Ascending aorta (tissue), 2 donors: ENCODE measurements at places on chromosomes 2 and 18. TPM values are rescaled to one million over a fixed set of nuclear protein-coding genes. Genes with fewer than 3 reads are reported as not detected.

Gene FZD7
- total RNA-seq, result 32.5 TPM

Gene ADCY3
- 140 TPM for total RNA-seq

DNA sequence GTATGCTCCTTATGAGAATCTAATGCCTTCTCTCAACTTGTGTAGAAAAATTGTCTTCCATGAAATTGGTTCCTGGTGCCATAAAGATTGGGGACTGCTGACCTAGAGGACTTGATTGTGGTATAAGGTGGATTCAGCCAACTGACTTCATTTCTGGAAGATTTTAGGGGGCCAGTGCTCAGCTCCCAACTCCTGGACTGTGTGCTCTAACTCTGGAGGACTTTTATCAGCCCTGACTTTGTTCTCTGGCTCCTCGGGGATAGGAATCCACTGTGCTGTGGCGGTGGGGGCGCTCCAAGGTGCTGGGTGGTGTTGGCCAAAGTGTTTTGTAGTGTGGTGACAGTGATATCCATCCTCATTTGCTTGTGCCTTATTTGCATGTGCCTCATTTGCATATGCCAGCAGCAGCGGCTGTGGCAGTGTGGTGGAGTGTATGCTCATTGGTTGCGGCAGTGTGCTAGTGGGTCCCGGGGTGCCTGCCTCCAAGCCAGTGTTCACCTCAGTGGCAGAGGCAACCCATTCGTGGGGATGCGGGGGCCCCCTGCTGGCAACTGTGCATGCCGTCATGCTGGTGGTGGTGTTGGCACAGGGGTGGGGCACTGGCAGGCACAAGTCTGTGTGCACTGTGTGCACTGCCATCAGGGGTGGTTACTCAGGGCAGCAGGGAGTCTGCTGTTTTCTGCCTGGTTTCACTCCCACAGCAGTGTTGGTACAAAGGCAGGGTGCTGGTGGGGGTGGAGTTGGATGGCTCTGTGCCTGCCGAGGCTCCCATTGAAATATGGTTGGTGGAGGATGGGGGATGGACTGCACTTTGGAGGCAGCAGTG, 19.6 kb downstream of the EHBP1 start:
- H3K36me3 ChIP-seq, result no peaks in the 10 kb centered on the region
- no peaks in the 10 kb centered on the region for H3K4me1 ChIP-seq

DNA sequence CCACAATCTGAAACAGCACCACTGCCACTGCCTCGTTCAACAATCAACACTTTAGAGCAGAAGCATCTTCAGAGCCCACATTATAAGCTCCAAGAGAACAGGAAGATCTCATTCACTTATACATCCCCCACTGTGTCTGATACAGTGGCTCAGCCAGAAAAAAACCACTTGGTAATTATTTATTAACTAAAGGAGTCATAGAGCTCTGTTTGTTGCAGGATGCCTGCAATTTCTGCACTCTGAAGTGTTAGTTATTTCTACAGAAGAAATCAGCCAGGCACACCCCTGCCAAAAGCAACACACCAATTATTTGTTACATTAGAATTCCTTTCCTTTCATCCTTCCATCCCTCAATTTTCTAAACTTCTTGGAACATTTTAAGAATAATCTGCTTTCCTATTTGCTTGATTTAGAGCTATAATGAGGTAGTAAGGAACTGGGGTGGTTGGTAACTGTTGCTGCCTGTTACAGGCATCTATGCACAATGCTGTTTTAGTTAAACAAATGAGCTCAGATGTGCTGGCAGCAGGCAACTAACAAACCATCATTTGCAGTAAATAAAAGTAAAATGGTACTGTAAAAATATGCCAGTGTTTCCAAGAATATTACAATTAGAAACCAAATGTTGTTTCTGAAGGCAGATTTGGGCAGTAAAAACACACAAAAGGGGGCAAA, 59.9 kb downstream of the DYM start:
- no peaks in the 10 kb centered on the region for H3K36me3 ChIP-seq
- no peak overlapping the region for H3K27ac ChIP-seq
- no peaks in the 10 kb centered on the region for H3K27me3 ChIP-seq
- peaks cover 7% of the 10 kb centered on the region for H3K4me1 ChIP-seq
- H3K4me3 ChIP-seq, result no peak overlapping the region

GRCh38 chr18:46346896-46347630, 242.9 kb downstream of the HAUS1 start:
- no peaks in the 10 kb centered on the region for H3K27me3 ChIP-seq
- DNase-seq, result no peak
- no peaks in the 10 kb centered on the region for H3K4me1 ChIP-seq
- H3K4me3 ChIP-seq, result no peak overlapping the region
- no peak overlapping the region for H3K27ac ChIP-seq

GRCh38 chr2:28452534-28453081, 43.3 kb upstream of the PLB1 start:
- no peak for DNase-seq
- H3K4me3 ChIP-seq, result no peak overlapping the region
- no peak overlapping the region for H3K27ac ChIP-seq
- H3K36me3 ChIP-seq, result no peaks in the 10 kb centered on the region
- H3K27me3 ChIP-seq, result no peaks in the 10 kb centered on the region

- H3K4me3 ChIP-seq, result no peak overlapping the region
- no peak overlapping the region for H3K27ac ChIP-seq
- no peaks in the 10 kb centered on the region for H3K4me1 ChIP-seq
These were observed 241.3 kb downstream of the LOXHD1 start for GRCh38 chr18:46415532-46416252.

DNA sequence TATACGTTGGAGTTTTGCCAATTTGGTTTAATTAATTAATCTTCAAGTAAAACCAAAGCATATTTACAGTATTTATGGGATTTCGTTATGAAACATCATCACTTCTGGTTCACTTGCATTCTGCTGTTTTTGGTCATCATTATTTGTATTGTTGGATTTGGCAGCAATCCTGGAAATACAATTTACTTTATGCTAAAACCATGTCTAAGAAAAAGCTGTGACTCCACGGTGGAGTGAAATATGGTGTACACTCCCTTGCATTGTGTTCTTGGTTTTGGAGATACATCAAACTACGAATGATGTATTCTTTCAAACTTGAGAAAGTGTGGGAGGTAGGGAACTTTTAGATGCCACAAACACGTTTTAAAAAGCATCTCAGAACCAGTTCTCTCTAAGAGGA, 106.4 kb downstream of the CTAGE1 start:
- H3K4me3 ChIP-seq, result no peak overlapping the region
- no peak for DNase-seq
- no peaks in the 10 kb centered on the region for H3K27me3 ChIP-seq
- H3K27ac ChIP-seq, result no peak overlapping the region

- H3K4me1 ChIP-seq, result no peaks in the 10 kb centered on the region
- no peaks in the 10 kb centered on the region for H3K36me3 ChIP-seq
- DNase-seq, result no peak
- no peak overlapping the region for H3K4me3 ChIP-seq
- H3K27me3 ChIP-seq, result no peaks in the 10 kb centered on the region
- H3K27ac ChIP-seq, result no peak overlapping the region
These were observed 190.4 kb downstream of the PMAIP1 start for GRCh38 chr18:60090170-60090569.

DNA sequence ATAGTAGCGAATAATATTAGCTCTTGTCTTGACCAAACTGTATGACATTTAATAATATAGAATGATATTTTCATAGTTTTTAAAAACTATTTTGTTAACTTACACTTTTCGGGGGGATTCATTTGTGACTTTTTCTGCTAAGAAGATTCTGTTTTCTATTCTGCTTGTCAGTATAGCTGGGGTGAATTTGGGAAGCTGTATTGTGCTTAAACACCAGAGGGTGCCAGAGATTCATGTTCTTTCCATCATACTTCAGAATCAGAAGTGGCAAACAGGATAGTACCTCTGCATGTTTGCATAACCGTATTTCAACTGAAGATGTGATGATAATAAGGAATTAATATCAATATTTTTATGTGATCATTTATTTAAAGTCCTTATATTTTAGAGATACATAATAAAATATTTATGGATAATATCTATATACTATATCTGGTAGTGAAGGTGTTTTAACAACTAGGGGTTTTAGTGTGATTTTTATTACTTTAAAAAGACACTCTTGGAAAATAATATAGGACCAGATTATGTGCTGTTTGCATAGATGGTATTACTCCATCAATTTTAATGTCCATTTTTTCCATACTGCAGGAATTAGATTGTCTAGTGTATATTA, 81.0 kb downstream of the TAF4B start:
- no peaks in the 10 kb centered on the region for H3K27me3 ChIP-seq
- no peaks in the 10 kb centered on the region for H3K4me1 ChIP-seq
- H3K27ac ChIP-seq, result no peak overlapping the region
- H3K4me3 ChIP-seq, result no peak overlapping the region
- DNase-seq, result no peak
